ENCODE measurements at places on chromosomes 12 and 14. TPM values are rescaled to one million over a fixed set of nuclear protein-coding genes. Genes with fewer than 3 reads are reported as not detected.

GRCh38 chr12:115667116-115667515 lies 610.4 kb downstream of the MED13L start:
- DNase-seq, result no peak

DNA sequence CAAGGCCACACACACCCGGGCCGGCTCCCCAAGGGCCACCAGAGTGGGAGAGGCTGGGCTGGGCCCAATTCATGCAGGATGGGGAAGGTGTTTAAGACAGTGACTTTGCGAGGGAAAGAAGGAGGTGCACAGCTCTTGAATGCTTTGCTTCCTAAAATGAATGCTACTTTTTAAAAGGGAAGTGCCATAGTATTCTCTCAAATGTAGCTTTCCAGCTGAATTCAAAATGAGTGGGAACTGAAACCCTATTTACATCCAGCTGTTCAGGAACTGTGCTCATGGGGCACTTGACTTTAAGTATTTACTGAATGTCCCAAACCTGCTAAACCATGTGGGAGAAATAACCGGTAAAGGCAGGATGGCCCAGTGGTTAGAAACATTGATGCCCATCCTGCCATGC lies 7.6 kb downstream of the ITPK1 start:
- DNase-seq, result no peak

DNA sequence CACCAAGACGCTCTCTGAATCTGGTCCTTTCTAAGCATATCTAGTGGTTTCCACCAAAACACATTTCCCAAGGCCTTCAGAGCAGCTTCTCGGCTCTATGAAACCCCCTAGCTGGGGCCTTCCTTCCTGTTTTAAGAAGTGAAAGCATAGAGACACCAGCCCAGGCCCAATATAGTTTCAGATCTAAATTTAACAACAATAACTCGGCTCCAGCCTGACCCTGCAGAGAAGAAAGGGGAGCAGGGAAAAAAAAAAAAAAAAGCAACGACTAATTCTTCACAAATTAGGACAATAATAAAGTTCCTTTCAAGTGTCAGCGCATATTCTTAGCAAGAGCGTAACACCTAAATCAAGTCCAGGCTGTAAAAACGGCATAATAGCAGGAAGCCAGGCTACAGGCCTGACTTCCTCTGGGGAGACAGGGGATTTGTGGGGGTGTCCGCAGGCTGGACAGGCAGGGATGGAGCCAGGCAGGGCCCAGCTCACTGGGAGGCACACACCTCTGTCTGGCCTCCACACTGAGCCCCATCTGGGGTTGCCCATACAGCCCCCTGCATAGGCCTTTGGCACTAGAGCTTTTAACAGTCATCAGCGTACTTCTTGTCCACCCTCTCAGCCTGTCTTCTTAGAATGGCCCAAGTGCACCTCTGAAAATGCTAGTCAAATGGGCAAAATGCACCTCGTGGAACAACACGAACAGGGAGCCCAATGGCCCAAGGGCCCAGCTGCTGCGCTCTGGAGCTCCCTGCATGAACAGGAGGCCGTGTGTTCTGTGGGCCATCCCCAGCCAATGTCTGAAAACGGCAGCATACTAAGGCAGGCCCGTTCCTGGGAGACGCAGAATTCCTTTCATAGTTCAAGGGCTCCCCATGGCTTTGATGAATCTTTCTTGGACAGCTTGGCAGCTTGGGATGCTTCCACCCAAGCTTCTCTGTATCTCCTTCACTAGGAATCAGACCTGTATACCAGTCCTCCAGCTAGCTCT lies 772.9 kb downstream of the MED13L start:
- DNase-seq, result no peak

Gene LHX5
- total RNA-seq, result not detected

DNA sequence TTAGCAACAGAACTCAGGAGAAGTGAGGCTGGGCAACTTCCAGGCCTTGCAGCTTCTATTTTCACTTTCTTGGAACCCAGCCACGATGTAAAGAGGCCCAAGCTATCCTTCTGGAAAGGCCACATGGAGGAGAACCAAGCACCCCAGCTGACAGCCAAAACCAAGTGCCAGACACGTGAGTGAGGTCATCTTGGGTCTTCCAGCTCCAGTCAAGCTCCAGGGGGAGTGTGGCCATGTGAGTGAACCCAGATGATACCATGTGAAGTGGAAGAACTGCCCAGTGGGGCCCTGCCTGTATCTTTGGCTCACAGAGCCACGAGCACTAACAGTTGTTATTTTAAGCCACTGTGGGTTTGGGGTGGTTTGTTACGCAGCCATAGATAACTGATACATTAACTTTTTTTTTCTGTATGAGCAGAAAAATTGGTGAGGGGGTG lies 126.8 kb upstream of the MAP1LC3B2 start:
- no peak for DNase-seq

- DNase-seq, result no peak
Observed at GRCh38 chr12:94969424-94969823, 34.1 kb downstream of the NDUFA12 start.
